ENCODE measurements at places on chromosomes 3 and 15. TPM values are rescaled to one million over a fixed set of nuclear protein-coding genes. Genes with fewer than 3 reads are reported as not detected.

DNA sequence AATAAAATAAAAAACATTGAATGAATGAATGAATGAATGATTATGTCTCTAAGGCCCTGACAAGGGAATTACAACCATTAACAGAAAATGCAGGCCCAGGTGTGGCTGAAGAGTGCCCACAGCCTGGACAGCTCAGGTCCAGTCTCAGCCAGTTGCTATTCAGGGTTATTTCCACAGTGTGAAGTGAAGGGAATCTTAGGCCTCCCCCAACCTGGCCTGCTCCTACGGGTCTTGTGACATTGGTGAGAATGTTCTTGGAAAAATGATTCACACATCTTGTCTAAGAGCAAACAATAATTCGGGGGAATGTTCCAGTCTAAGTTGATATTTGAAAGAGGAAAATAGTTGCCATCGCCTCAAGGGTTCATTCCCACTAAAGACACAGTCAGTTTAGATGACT is 37.0 kb downstream of the MINDY4B start:
- DNase-seq, result peak; percentile 4

- DNase-seq, result no peak
Measured at GRCh38 chr3:112089956-112090886, 4.0 kb downstream of the C3orf52 start.

GRCh38 chr15:47493357-47494247 is 223.7 kb upstream of the SEMA6D start:
- no peak for DNase-seq

- DNase-seq, result peak; percentile 71
Measured at GRCh38 chr3:48847053-48847503, 596 bp downstream of the PRKAR2A start.

- DNase-seq, result no peak
Measured at GRCh38 chr3:31752305-31753049, 219.8 kb downstream of the STT3B start.

Gene GUCA1C
- total RNA-seq, result not detected

Gene PPP1R2
- total RNA-seq, result 30.8 TPM

DNA sequence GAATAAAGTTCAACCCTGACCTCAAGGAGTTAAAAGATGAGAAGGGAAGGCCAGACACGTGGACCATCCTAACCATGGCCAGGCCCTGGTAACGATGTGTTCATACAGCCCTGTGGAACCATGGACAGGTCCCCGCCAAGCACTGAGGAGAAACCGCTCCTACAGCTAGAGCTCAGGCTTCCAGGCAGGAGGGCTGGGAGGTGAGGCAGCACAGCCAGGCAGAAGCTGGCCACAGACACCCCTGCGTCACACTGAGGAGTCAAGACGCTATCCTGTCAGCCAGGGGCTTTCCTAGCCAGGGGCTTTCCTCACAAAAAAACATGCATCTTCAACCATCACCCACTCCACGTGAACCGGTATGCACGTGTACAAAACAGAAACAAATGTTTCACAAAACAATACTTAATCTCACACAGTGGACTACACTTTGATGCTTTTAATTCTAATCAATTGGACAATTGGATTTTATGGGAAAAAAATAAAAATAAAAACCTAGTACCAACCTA is 73.2 kb downstream of the TBC1D2B start:
- DNase-seq, result no peak

Gene CLDN1
- total RNA-seq, result not detected

Gene CD86
- not detected for total RNA-seq

GRCh38 chr3:64691051-64691450 is 3.3 kb upstream of the ADAMTS9 start:
- peak; percentile 27 for DNase-seq

DNA sequence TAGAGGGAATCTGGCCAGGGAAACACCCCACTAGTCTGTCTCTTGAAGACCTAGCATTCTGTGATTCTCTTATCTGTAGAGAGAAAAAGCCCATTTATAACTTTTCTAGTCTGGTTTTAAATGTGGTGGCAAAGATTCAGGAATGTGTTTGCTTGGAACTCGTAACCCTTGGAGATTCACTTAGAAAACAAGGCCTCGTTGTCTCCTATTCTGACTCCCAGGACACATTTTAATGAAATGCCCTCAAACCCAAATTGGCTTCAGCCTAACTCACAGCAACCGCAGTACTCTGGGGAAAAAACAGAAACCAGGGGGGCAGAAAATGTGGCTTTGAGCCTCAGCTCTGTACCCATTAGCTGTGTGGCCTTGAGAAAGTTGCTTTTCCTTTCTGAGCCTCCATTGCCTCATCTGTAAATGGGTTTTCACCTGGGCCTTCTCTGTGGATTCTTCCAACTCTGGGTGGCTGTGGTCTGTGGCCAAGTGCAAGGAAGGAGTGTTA is 36.5 kb downstream of the RPLP1 start:
- DNase-seq, result no peak

DNA sequence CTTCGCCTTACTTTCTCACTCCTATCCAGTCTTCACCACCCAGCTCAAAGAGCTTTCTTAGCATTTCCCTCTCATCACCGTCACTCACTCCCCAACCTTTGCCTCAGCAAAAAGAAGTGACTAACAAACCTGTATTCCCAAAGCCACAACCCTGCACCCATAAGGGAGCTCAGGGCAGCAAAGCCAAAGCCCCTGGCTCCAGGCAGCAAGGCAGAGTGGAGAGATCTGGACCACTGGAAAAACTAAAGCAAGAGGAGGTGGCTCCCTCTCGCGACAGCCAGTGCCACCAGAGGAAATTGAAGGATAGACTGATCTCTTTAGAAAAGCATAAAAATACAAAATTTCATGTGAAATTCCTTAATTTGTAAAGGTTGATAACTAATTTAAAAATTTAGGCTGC is 25.1 kb upstream of the CDCP1 start:
- DNase-seq, result no peak

Gene GOLGA6L9
- total RNA-seq, result 0.71 TPM

GRCh38 chr3:100577382-100578008 is 31.9 kb upstream of the ADGRG7 start:
- DNase-seq, result no peak
